ENCODE measurements at places on chromosomes 3 and 15. TPM values are rescaled to one million over a fixed set of nuclear protein-coding genes. Genes with fewer than 3 reads are reported as not detected.

DNA sequence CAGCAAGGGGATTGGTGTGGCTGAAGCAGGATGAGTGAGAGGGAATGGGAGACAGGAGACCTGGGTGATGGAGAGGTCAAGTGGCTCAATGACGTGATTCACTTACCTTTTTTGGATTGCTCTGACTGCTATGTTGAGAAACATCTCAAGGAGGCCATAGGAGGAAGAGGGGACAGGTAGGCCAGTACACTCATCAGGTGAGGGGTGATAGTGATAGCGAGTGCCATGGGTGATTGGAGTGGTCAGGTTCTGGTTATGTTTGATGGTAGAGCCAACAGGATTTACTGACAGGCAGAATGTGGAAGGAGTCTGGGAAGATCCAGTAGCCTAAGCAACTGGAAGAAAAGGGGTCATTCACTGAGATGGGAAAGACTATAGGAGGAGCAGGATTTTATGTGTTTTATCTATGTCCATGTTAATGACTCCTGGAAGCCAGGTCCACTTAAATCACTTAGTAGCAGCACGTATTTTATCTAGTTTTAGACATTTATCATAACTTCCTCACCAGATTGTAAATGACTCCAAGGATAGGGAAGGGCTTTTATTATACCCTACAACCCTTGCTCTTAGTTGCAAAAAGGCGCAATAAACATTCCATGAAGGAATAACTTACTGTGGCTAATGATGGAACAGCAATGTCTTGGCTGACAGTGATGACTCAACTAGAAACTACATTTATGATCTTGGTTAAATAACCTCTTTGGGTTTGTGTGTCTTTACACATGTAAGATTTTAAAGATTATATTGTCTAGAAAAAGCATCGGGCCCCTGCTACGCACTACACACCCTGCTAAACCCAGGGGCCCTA lies 119.8 kb upstream of the RNF7 start:
- no peak for DNase-seq

DNA sequence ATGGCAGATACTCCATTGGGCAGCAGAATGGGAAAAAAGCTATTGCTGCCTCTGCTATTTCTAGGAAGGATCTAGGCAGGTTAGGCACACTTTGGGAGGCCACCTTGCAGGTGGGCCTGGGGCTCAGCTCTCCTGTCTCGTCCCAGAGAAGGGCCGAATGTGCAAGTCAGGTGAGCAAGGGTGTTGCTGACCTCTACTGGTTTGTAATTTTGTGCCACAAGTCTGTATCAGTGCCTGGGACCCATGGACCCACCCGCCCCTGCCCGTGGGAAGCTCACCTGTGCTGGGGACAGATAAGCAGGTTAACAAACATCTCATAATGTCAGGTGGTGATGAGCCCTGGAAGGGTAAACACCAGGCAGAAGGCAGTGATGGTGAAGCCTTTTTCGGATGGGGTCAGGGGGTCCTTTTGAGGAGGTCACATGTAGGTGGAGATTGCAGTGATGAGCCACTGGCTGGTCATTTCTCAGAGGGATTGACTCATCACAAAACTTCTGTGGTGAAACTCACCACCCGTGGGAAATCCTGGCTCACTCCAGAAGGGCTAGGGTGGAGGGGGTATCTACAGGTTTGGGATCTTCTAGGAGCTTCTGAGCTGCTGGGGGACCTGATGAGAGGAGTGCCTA lies 161.3 kb downstream of the KLF13 start:
- DNase-seq: no peak

DNA sequence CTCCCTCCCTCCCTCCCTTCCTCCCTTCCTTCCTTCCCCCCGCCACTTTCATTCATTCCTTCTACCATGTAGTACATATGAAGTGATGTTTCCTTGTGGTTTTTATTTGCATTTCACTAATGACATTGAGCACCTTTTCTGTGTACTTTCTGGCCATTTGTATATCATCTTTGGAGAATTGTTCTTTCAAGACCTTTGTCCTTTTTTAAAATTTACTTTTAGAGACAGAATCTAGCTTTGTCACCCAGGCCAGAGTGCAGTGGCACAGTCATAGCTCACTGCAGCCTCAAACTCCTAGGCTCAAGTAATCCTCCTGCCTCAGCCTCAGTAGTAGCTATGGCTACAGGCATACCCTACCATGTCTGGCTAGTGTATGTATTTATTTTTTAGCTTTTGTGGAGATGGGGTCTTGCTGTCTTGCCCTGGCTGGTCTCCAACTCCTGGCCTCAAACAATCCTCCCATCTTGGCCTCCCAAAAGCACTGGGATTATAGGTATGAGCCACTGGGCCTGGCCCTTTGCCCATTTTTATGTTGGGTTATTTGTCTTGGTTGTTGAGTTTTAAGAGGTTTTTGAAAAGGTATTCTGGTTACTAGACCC lies 42.0 kb upstream of the CTDSPL2 start:
- no peak for DNase-seq

DNA sequence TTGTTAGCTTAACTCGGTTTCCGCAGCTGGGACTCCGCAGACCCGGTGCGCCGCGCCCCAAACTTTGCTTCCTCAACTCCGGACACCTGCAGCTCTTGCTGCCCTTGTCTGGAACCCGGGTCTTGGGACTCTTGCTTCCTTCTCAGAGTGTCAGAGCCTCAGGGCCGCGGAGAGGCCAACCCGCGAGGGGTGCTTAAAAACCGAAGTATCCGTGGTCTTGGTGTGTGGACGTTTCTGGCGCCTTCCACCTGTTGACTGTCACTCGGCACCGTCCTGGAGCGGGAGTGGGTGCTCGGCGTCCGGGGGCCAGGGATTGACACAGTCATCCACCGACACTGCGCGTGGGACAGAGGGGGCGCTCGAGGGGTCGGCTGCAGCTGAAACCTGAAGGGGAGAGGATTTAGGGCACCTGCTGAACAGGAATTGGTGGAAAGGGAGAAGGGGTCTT lies 386 bp downstream of the SQOR start:
- DNase-seq: peak; percentile 66

- DNase-seq: no peak
Observed at GRCh38 chr3:188631291-188632010, 477.5 kb downstream of the LPP start.

DNA sequence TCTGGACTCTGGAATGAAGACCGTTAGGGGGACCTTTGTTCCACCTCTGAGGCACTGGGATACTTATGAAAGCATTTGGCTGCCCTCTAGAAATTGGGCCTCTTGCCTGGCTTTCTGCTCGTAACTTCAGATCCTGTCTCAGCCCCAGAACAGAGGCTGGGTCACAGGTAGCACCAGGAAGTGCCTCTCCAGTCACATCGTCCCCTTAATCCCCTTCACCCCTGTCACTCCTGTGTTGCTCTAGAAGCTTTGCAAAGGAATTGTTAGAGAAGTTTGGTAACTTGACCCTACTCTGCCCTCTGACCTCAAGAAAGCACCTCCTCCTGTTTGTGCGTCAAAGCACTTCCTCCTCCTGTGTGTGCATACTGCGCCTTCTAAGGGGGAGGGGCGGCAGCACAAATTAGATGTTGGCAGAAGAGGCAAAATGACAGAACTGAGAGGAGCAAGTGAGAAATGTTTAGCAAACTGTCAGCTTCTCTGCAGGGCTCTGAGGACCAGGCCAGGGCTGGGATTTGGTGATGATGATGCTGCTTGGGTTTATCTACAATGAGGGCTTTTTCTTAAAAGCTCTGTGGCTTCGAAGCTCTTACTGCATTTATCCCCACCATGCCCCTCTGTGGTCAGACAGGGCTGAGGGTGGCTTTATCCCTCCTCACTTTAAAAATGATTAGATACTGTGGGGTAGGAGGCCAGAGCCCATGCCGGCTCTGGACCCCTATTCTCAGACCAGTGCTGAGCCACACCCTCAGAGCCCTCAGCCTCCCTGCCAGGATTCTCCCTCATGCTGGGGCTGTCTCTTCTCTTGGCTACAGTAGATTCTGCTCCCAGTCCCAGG lies 76.2 kb downstream of the LARS2 start:
- DNase-seq: no peak

DNA sequence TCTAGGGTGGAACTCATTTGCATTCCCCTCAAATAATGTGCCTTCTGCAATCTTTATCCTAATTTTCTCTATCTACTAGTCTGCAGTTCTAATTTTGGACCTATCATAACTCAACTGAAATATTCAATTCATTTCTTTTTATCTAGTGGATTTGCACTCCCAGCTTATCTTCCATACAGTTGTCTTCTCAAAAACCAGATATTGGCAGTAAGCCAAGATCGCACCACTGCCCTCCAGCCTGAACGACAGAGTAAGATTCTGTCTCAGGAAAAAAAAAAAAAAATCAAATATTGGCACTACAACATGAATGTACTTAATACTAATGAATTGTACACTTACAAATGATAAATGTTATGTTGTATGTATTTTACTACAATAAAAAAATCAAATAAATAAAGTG lies 18.0 kb upstream of the CHMP2B start:
- peak; percentile 64 for DNase-seq

DNA sequence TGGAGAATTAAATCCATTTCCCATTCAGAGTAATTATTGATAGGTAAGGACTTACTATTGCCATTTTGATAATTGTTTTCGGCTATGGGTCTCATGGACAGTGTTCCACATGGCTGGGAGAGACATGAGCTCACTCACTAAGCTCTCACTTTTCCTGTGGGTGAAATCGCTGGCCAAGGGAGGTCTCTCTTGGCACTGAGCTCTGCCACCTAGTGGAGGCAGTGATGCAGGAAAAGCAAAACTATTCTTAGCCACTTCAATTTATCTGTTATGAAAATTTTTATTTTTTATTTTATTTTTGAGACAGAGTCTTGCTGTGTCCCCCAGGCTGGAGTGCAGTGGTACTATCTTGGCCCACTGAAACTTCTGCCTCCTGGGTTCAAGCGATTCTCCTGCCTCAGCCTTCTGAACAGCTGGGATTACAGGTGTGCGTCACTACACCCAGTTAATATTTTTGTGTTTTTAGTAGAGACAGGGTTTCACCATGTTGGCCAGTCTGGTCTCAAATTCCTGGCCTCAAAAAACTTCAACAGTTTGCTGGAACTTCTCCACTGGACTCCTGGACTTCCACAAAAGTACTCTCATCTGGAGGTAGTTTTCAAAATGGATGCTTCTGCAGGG lies 4.7 kb upstream of the RNF13 start:
- DNase-seq: peak; percentile 82

DNA sequence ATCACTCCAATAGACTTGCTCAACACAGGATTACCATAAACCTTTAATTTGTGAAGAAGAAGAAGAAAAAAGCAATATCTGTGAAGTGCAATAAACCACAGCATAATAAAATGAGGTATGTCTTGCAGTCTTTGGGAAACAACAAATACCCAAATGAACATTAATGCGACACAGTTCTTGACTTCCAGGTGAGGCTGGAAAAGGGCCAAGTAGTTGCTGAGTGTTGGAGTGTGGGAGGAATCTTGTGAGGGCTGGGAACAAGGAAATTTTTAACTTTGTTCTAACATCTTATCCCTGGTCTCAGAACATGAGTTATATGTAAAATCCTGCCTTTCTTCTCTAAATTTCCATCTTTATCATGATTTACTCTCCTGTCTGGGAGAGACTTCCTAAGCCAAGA lies 206.5 kb downstream of the DTWD1 start:
- DNase-seq: no peak

GRCh38 chr3:11392860-11393114 lies 120.6 kb downstream of the ATG7 start:
- DNase-seq: no peak

DNA sequence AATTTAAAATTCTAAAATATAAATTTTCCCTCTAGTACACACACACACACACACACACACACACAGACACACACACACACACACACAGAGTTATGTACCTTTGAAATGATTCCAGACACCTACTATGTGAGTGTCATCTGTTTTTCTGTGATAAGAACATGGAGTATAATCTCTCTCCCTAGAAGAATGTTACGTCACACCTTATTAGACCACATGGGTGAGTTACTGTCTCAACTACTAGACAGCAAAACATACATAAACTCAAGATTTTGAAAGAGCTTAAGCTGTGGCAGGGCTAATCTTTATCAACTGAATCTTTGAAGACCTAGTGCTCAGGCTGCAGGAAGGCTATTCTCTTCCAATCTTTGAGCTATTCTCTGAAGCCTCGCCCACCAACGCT lies 385.9 kb upstream of the BCHE start:
- no peak for DNase-seq

- DNase-seq: no peak
Observed at GRCh38 chr3:13687517-13687943, 138.6 kb downstream of the FBLN2 start.

DNA sequence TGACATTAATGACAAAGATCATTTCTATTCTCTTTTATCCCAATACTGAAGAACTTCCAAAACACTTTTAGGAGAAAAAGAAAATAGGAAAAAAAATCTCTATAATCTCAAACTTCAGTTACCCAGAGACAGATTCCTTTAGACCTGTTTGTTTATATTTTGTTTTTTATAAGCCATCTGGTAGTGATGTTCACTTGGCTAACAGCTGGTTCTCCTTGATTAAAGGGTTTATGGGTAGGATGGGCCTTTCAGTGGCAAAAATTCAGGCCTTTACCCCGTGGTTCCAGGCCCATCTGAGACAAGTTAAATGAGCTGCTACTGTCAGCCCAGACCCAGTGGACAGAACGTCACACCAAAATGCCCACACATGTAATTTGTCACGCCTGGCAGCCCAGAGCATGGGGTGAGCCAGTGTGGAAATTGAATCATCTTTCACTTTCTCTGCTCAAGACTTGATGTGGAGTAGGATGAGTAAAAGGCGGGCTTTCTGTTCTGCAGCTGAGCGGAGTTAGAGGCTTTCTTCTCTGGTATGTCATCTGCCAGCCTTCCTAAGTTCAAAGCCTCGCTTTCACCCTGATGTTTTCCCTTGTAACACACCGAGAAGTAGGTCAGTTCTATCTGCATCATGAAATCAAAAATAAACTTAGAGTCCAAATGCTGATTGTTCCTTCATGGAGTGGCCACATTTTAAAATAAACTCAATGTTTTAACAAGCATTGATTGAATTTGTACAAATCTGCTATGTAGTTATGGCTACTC lies 62.5 kb upstream of the SKOR1 start:
- DNase-seq: peak; percentile 57

- DNase-seq: no peak
Observed at GRCh38 chr15:44231842-44232241, 36.8 kb upstream of the FRMD5 start.

DNA sequence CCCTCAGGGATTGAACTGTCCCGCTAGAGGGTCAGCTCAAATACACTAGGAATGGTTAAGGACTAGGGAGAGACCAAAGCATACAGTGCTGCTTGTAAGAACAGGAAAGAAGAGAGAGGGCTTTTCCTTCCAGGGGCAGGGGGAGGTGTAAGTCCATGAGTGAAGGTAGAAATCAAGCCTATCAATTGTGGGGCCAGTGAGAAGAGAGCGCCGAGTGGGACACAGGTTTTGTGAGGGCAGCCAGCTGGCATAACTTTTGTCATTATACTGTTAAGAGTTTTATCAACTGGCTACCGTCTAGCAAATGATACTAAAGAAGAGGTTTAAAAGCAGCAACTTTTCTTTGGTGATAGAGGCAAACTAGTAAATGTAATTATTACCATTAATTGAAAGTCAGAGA lies 45.0 kb downstream of the LMCD1 start:
- DNase-seq: no peak

GRCh38 chr3:72505539-72506405 lies 342.5 kb downstream of the SHQ1 start:
- DNase-seq: no peak

- DNase-seq: no peak
Observed at GRCh38 chr3:127342735-127343134, 54.9 kb upstream of the PRR20G start.

- DNase-seq: no peak
Observed at GRCh38 chr3:52328536-52329080, 12.5 kb downstream of the DNAH1 start.

The SEMA3F gene
- 9.3 TPM for total RNA-seq

The PARP3 gene
- total RNA-seq: 9.5 TPM

The USP13 gene
- 12.0 TPM for total RNA-seq

The CACNA2D3 gene
- 0.15 TPM for total RNA-seq

The LYZL4 gene
- total RNA-seq: not detected

The BCHE gene
- 107 TPM for total RNA-seq

All from SJCRH30 (cell line).